Activated T-helper 17 cell treated with anti-CD3 and anti-CD28 coated beads, Interleukin-2, amount 50 U/mL, for 72 hours (primary cell): ENCODE measurements at places on chromosomes 3 and 15. TPM values are rescaled to one million over a fixed set of nuclear protein-coding genes. Genes with fewer than 3 reads are reported as not detected.

DNA sequence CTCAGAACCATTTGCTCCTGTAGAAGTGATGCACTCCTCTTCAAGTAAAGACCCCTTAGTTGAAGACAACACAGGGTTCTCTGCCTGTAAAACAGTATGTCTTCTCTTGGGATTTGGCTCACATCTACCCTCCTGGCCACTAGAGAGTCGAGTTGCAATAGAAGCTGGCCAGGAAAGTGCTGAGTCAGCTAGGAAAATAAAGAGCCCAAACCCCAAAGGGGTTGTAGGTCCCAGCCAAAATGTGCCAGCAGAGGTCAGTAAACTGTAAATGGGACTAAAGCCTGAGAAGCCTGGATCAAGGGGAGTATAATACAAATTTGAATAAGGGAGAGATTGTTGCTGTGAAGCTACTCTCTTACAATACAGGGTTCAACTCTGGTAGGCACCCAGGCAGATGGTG, 37.2 kb upstream of the THBS1 start:
- ATAC-seq, result no peak

DNA sequence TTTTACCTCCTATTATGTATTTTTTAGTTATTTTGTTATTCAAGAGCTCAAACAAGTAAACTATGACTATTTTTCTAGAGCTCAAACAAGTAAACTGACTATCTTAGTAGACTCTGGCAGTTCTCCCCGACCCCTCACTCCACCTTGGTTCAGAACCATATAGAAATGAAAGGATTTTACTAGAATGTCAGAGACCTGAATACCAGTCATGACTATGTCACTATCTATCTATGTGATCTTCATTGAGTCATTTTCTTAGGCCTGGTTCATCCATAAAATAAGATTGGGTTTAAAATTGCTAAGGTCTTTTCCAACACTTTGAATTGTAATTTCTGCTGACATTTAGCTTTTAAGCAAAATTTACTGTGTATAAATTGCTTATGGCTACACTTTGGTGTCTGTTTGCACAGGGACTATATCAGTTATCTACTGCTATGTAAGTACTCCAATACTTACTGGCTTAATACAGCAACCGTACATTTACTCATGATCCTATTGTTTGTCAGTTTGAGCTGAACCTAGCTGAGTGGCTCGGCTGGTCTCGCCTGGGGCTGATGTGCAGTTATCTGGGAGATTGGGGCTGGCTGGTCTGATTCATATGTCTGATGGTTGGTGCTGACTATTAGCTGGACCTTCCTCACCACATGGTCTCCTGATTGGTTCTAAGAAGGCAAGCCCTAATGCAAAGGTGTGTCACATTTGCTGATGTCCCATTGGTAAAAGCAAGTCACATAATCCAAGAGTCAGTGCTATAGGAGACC, 37.0 kb downstream of the RASA2 start:
- ATAC-seq, result no peak

GRCh38 chr15:56739964-56740640, 6.8 kb upstream of the ZNF280D start:
- no peak for ATAC-seq

GRCh38 chr15:66240240-66240794, 13.2 kb downstream of the MEGF11 start:
- ATAC-seq, result no peak

Gene DUOX2
- total RNA-seq, result not detected

Gene GOLGA6L7
- total RNA-seq, result not detected

Gene CHRNA5
- total RNA-seq, result 14.1 TPM

Gene ITGA11
- total RNA-seq, result 0.95 TPM

Gene GOLGA6B
- total RNA-seq, result 0.13 TPM

GRCh38 chr3:124599147-124599765, 131.0 kb upstream of the UMPS start:
- ATAC-seq, result no peak

DNA sequence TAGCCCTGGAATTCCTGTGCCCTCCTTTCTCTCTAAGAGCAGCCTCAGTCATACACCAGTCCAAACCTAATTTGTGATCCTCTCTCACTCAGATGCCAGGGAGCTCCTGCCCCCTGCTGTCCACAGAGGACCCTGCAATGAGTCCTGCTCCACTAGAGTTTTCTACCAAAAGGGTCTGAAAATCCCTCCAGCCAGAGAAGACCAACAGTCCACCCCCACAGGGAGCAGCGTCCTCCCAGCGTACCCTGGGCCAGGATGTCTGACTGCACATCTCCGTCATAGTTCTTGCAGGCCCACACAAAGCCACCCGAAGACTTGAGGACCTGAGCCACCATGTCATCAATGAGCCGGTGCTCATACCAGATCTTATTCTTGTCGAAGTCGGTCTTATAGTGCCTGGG, 15.4 kb downstream of the IDH2 start:
- ATAC-seq, result peak; percentile 79

DNA sequence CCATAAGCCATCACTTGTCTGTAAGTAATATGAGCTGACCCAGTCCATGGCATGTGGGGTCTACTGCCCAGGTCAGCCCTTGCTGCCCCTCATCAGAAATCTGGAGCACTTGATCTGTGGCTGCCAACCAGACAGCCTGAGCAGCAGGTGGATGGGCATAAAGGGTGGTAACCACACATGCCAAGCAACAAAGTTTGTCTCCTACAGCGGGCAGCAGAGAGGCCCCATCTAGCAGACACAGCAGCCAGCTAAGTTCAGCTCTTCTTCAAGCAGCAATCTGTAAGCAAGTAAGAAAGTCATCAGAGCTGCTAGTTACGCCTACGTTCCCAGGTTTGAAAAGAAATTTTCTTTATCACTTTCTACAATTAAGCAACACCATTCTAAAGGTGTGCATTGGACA, 27.9 kb downstream of the CHCHD4 start:
- no peak for ATAC-seq
